ENCODE measurements at places on chromosomes 2 and 18.

DNA sequence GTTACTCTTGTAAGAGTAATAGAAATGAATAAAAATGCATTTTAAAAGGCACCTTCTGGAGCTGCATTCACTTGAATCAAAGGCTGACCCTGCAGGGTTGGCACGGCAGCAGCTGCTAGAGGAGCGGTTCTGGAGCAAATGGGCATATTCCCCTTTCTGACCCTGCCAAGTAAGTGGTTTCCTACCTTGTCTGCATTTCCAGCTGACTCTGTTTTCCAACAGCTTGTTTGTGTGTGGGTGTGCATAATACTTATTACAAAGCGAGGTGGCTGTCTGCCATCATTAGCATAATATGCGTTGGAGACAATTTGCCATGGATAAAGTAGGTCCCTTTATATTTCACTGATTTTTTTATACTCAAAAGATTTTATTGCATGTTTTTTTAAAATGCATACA lies 21.3 kb upstream of the TTN start:
- no peak for DNase-seq

DNA sequence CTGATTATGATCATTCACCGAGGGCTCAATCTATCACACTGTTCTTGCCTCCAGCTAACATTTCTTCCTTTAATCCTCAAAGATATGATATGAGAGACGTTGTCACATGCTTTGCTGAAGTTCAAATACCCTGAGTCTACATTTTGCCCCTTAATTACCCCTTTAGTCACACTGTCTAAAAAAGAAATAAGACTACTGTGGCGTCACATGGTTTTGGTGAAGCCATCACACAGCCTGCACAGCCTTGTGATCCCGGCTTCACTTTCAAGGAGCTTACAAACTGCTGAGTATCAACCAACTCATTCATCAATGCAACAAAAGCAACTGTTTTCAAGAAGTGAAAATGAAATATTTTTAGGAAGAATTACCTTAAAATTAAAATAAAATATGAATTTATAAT lies 31.9 kb upstream of the SOCS6 start:
- no peak for DNase-seq

GRCh38 chr2:101432411-101433181 lies 42.3 kb downstream of the RFX8 start:
- DNase-seq = no peak

DNA sequence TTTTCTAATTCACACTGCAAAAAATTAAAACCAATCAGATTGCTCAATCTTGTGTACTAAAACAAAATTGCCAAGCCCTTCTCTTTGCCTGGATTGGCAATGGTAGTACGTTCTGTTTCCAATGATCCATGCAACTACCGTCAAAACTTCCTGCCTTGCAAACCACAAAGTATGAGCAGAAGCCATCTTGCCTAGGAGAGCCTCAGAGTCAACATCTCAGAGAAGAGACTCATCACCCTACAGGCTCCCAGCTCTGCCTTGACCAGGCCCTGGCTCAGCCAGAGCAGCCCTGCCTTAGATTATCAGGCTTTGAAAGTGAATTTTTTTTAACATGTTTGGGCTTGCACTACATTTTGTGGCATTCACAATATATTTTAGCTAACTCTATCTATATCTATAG lies 574.1 kb downstream of the SATB2 start:
- DNase-seq = no peak

DNA sequence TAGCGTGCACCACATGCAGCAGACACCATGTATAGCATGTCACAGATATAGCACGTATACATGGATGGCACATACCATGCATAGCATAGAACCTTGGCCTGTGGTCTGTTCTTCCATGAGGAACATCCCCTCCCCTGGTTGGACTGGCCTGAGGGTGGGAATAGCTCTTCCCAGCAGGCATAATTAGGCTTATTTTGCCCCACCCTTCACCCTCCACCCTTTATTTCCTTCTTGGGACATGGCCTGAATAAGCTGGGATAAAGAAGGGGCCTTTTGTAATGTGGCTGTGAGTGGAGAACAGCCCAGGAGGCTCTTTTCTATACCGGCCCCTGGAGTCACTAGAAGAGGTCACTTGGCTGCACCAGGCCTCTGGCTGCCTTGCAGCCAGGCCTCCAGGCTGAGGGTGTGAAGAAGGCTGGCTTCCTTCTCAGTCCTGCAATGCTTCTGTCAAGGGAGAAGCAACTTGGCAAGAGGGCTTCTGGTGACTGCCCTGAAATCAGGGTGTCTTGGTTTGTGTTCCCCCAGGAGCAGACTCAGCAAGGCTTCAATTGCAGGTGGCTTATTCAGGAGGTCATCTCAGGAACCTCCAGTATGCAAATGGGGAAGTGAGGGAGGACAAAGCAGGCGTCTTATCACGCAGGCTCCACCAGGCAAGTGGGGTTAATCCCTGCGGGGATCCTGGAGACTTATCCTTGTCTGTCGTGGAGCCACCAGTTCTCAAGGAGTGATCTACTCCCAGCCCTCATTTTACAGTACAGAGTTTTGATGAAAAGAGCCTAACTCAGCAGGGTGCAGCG lies 68.2 kb downstream of the HS6ST1 start:
- DNase-seq = no peak

DNA sequence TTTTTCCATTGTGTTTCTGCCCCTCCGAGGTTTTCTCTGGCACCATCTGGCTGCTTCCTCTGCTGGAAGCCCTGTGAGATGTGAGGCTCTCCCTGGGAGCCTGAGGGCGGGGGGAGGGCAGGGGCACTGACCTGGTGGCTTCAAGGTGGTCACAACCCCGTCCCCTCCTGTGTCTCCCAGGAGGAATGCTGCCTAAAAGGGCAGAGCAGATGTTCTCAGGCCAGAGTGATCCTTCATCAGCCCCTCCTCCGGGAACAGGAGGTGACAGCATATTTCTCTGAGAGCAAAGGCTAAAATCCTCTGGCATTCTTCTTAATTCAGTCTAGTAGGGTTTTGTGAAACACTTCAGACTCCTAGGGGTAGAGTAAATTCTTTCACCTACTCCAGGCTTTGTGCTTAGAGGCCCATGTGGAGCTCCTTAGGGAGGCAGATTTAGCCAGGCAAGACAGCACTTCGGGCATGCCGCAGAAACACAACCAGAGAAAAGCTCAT lies 18.3 kb upstream of the GREB1 start:
- DNase-seq = no peak
